ENCODE measurements at places on chromosomes 4 and X. TPM values are rescaled to one million over a fixed set of nuclear protein-coding genes. Genes with fewer than 3 reads are reported as not detected.

IRF2 gene
- polyA plus RNA-seq, result 38.8 TPM

CNKSR2 gene
- 1.3 TPM for polyA plus RNA-seq

MMRN1 gene
- 22.4 TPM for polyA plus RNA-seq

MGST2 gene
- 126 TPM for polyA plus RNA-seq

SPANXN4 gene
- not detected for polyA plus RNA-seq

FAM9C gene
- polyA plus RNA-seq, result 0.12 TPM

BRS3 gene
- 0.03 TPM for polyA plus RNA-seq
